Activated T-cell treated with anti-CD3 and anti-CD28 coated beads, Interleukin-2, amount 50 U/mL, for 48 hours (primary cell): ENCODE measurements at places on chromosomes 1 and 21.

DNA sequence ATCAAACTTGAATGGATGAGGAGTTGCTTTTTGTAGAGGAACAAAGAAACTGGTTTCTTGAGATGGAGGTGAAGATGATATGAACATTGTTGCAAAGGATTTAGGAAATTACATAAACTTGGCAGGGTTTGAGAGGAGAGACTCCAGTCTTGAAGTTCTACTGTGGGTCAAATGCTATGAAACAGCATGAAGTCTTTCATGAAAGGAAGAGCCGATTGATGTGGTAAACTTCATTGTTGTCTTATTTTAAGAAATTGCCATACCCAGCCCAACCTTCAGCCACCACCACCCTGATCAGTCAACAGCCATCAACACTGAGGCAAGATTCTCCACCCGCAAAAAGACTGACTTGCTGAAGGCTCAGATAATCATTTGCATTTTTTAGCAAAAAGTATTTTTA, 52.2 kb downstream of the SIPA1L2 start:
- no peak for DNase-seq

DNA sequence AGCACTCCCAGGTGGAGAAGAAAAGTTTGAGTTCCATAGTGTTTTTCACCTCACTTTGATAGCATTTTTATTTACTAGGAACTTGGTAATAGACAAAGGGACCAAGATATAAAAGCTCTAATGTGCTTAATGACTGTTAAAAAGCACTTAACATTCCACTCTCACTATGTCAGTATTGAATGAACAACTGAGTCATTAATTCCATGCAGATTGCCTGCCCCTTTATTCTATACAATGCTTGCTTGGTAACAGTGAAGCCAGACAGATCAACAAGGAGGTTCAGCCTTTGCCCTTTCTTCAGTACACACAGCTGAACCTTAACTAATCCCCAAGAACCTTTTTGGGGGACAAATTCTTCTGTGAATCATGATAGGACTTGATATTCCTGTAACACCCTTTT, 425.5 kb downstream of the NUF2 start:
- DNase-seq, result no peak

DNA sequence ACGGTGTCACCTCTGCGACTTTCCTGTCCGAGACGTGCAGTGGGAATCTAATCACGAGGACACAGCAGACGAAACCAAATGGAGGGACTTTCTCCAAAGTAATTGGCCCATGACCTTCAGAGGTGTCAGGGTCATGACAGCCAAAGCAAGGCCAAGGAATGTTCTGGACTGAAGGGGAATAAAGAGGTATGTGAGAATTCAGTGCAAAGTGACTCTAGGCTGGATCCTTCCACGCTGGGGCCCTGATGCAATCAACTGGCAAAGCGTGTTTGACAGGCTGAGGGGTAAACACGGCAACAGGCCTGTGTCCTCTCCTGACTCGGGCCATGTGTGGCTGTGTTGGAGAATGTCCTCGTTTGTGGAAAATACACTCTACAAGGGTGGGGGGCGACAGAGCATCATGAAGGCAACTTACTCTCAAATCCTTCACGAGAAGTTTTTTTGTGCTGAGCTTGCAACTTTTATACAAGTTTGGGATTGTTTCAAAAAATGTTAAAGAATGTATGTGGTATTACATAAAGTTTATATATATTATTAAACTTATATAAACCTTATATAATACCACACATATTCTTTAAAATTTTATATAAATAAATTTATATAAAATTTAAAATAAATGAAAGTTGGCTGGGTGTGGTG, 1.7 kb downstream of the CFAP74 start:
- no peak for DNase-seq

GRCh38 chr1:12416101-12416500, 186.3 kb downstream of the VPS13D start:
- DNase-seq, result no peak

DNA sequence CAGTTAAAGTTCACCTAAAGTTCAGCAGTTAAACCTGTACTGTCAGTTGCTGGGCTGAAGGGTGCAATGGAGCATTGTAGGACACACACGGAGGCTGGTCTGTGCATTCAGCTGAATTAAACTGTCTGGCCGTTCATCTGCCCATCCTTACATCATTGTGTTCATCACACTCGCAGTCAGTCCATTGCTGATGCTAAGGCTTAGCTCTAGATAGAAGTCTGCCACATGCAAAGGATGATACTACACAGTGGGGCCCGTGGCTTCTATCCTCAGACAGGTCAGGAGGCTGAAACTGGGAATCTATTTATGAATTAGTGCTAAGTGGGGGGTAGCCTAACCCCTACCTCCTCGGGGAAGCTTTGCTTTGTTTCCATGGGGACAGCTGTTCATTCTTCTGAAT, 60.4 kb downstream of the CNIH3 start:
- no peak for DNase-seq

DNA sequence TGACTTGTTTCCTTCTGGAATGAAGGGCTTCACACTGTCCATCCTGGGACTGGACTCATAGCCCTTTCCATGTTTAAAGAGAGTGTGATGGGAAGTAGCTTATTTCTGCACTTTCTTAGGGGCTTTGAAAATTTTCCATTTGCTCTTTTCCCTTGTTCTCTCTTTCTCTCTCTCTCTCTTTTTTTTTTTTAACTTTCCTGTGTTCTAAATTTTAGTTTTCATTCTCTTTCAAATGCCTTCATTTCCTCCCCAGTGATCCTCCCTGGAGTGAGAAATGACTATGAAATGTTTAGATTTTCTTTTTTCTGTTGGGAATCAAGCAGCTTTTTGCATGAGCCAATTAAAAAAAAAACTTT, 2.1 kb downstream of the AK4 start:
- no peak for DNase-seq

DNA sequence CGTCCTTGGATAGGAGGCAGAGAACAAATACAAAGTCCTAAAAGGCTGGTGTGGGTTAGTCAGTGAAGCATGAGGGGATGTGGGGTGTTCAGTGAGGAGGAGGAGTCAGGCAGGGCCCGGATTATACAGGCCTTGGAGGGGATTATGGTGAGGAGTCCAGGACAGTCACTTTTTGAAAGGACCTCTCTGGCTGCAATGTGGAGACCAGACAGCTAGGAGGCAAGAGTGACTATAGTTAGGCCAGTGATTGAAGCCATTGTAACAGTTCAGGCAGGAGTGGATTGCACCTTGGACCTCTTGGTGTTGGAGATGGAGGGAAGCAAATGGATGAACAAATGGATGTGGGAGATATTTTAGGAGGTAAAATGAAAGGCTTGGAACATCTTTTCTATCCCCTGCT, 115.8 kb downstream of the C1orf94 start:
- no peak for DNase-seq

- DNase-seq, result no peak
Measured at GRCh38 chr1:66402194-66402593, 131.8 kb upstream of the SGIP1 start.

DNA sequence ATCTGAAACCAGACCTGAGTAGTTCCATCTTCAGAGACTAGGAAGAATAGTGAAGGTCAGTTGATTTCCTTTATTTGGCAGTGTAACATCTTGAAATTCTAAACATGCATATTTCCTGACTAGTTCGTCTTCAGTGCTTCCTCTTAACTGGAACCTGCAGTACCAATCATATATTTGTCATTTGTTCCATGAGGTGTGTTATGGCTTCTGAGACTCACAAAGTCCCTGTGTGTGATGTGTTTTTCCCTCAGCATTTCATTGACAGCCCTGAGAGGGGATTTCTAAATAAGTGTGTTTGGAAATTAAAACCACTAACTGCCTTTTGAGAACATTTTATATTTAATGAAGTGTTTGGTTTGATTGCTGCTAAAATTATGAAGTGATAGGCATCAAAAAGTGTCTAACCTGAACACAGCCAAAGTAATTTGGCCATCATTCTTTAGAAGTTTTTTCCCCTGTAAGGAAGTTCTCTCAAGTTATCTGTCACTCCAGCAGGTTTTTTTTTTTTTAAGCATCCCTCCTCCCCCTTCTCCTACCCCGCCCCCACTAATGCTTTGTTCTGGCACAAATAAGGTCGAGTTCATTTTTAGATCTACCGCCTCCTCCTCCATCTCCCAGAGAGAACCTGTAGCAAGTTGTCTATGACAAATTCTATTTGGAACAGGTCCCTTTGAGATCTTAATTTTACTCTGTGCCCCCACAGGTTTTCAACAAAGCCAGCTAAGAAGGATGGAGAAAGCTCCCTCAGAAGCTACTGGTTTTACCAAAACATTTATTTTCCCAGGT, 61.4 kb downstream of the TMEM200B start:
- DNase-seq, result no peak

- DNase-seq, result no peak
Measured at GRCh38 chr1:237033804-237034203, 8.2 kb upstream of the RYR2 start.

GRCh38 chr1:181448461-181448860, 34.9 kb upstream of the CACNA1E start:
- no peak for DNase-seq
